A673 (cell line): ENCODE measurements at places on chromosomes 12 and 14.

DNA sequence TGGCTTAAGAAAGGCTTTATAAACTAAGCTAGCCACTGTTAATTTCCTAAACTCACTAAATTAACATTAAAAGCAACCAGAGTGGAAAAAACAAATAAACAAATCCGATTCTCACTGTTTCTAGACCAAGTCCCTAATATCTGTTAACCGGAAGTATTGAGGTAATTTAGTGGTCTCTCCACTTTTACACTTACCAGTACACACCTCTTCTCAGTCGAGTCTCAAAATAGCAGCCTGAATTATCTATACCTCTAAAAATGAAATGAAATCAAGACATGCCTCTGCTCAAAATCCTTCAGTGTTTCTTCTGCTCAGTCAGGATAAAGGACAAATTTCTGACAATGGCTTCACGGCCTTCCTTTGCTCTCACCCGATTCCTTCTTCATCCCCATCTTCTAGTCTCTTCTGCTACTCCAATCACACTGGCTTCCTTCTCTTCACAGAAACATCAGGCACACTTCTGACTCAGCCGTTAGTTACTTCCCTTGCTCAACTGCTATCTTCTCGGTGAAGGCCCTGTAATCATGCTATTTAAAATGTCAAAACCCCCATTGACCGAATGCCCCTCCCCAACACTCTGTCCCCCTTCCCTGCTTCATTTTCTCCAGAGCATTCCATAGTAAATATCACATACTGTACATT lies 161.3 kb downstream of the KITLG start:
- DNase-seq, result no peak

DNA sequence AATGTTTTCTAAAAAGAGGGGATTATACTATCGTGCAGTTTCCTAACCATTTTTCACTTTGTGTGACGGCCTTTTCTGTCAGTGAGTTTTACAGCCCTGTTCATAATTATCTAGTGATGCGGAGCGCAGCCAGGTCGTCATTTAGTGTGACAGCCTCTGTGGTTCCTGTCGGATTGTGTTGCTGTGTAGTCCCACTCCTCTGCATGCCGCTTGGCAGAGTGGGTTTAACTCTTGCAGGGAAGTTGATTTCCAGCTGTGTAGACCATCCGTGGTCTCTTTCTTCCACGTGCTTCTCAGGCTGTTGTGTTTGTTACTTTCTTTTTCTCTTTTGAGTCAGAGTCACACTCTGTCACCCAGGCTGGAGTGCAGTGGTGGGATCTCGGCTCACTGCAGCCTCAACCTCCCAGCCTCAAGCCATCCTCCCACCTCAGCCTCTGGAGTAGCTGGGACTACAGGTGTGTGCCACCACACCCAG lies 8.6 kb downstream of the RAN start:
- no peak for DNase-seq

- no peak for DNase-seq
Measured at GRCh38 chr14:102778338-102779083, 1.3 kb downstream of the TRAF3 start.

DNA sequence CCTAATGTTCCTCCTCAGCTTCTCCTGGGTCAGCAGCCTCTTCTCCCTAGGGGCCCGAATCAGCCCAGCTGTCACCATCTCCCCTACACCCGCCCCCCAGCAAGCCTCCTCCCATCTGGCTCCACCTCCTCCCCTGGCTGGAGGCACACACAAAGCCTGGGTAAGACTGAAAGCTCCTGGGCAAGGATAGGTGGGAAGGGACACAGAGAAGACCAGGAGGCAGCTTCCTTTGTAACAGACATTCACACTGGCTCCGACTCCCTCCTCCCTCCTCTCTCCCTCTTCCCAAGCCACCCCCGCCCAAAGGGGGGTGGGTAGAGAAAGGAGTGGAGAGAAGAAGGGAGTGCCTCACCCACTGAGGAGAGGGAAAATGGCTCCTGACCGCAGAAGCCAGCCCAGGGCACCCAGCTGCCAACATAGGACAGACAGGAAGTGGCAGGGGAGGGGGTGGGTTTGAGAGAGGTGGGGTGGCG lies 4.0 kb downstream of the CHD4 start:
- DNase-seq, result peak; percentile 74

- DNase-seq, result no peak
Measured at GRCh38 chr14:102806447-102806846, 29.2 kb downstream of the TRAF3 start.

GRCh38 chr12:28955931-28956330 lies 193.1 kb upstream of the FAR2 start:
- DNase-seq, result no peak

DNA sequence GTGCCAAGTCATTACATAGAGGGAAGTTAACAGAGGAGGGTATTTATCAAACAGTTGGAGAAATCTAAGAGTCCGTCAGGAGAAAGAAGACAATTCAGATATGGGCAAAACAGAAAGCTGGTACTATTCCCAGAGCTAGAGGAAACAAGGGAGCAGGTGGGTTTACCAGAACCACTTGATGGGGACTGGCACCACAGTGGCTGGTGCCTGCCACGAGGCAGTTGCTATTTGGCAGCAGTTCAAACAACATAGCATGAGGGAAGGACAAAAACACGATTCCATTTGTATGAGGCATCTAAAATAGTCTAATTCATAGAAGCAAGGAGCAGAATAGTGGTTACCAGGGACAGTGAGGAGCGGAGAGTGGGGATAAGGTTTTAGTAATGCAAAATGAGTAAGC lies 24.6 kb upstream of the KLRD1 start:
- DNase-seq, result no peak

DNA sequence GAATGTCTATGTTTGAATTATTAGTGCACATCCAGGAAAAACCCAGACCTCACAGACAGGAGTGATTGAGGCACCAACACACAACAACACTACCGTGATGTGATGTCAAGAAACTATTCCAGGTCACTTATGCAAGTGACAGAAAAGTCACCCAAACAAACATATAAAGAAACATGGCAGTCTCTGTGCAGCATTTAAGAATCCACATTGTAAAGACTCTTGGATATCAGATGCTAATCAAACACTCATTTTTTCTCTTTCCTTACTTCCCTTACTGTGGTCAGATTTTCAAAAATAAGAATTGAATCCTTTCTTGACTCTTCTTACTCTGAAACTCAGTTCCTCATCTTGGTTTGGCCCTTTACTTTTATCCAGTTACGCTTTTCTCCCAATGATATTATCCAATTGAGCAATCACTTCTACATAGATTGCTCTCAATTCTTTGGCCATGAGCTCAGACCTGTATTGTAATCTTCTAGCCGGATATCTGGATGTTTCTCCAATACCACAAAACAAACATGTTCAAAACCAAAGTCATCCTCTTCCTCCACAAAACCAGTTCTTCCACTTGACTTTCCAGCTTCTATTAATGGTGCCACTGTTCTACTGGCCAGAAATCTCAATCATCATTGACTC lies 115.4 kb downstream of the DUSP6 start:
- no peak for DNase-seq

GRCh38 chr12:62382526-62382925 lies 84.1 kb upstream of the MON2 start:
- DNase-seq, result no peak

DNA sequence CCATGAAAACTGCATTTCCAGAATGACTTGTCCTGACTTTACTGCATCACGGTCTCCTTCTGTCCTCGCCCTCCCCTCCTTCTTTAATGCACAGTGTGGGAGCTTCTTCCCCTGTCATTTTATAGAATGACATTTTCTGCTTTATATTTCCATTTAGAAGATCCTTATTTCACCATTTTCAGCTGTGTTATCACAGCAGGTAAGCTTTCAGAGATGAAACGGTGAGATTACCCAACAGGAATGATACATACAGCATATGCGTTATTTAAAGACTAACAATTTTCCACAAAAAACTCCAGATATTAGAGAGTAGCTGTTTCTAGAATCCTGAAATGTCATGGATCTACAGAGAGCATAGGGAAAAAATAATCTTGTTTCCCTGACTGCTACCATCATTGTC lies 27.3 kb upstream of the PZP start:
- no peak for DNase-seq
